HAP-1 (cell line): ENCODE measurements at places on chromosomes 5 and 9.

- DNase-seq, result peak; percentile 6
Observed at GRCh38 chr5:19018822-19019221, 969.2 kb downstream of the CDH18 start.

DNA sequence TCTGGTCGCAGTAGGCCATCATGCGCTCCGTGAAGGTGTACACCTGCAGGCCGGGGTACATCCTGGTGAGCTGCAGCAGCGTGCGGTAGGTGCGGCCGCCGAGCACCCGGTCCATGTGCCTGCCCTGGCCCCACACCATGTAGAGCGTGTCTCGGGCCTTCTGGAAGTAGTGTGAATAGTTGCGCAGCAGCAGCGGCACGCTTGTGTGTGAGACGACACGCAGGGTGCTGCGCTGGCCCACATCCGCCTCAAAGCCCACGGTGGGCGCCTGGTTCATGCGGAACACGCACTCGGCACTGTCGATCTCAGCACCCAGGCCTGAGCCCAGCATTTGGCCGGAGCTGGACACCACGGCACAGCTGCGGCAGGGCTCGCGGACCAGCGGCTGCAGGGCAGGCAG is 4.5 kb downstream of the ST6GALNAC4 start:
- DNase-seq, result no peak

DNA sequence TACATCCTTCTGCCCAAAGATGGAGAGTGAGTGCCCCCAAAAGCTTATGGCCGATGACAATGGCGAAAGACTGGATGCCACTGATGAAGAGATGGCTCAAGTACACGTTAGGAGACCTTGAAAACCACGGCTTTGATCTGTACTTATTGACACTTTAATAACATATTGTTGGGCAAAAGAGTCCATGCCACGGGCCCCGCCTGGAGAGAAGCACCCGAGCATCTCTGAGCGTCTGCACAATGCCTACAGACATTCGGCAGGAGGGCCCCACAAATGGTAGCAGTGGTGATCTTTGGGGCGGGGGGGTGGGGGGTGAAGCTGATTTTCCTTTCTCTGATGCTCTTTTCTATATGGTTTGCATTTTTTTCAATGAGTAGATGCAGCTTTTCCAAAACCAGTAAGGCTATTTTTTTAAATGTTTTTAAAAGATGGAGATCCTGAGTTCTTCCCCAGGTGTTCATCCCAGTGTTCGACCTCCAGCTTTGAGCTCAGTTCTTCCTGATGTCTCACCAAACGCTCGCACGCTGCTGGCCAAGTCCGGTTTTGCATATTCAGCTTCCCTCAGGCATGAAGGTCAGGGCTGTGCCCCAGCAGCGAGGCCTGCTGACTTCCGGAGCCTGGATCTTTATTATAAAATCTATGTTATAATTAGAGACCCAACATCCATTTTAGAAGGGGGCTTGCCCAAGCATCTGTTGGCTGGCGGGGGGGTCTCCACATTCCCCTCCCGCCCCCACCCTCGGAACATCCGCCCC is 34.3 kb upstream of the BARHL1 start:
- no peak for DNase-seq

GRCh38 chr5:31417512-31417911 is 114.4 kb downstream of the DROSHA start:
- no peak for DNase-seq

DNA sequence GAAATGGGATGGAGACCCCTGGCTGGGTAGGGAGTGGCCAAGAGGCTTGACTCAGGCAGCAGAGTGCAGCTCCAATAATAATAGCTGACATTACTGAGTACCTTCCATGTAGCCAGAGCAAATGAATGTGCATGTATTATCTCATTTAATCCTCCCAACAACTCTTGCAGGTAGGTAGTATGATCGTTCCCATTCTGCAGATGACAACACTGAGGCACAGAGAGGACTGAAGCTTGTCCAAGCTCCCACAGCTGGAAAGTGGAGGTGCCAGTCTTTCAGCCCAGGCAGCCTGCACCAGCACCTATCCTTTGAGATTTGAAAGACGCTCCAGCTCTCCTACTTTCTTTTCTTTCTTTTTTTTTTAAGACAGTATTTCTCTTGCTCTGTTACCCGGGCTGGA is 87.6 kb downstream of the PCDH1 start:
- DNase-seq, result no peak

GRCh38 chr5:1760656-1761452 is 38.8 kb downstream of the MRPL36 start:
- no peak for DNase-seq
